ENCODE measurements at places on chromosomes 1 and 21.

GRCh38 chr1:207805841-207806421 is 54.1 kb downstream of the CD46 start:
- no peak for DNase-seq

DNA sequence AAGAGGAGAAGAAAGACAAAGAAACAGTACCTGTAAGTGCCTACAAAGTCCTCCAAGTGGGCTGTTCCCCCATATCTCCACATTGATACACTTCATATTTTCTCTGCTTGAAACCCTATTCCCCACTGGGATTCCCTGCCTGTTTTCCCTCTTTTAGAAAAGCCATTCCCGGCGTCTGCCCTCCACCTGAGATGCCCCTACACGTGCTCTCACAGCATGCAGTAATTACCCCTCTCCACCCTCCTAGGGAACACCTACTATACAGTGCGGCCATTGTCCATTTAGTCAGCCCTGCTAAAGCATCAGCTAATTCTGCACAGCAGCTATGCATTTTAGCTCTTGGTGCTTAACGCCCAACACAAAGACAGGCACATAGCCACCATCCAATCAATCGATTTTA is 135.7 kb upstream of the TIAM1 start:
- DNase-seq, result no peak

GRCh38 chr1:56329970-56330369 is 249.4 kb downstream of the PLPP3 start:
- no peak for DNase-seq

DNA sequence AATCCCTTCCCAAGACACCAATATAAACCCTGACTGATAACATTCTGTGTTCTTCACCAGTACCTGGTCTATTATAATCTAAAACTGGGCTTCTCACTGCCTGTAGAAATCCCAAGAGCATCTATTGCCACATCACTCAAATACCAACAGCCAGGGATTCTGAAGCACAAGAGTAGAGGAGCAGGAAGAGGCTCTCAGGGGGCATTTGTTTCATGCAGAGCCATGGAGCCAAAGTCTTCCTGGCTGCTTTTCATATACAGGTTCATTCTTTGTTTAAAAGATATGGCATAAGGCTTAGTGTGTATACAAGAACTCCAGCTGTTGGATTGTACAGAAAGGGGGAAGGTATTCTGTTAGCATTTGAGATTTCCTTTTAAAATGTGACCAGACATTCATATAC is 38.2 kb upstream of the USH2A start:
- no peak for DNase-seq

- no peak for DNase-seq
Observed at GRCh38 chr1:68570871-68571270, 74.0 kb upstream of the DEPDC1 start.

- no peak for DNase-seq
Observed at GRCh38 chr1:99647490-99647889, 1.6 kb downstream of the PALMD start.

DNA sequence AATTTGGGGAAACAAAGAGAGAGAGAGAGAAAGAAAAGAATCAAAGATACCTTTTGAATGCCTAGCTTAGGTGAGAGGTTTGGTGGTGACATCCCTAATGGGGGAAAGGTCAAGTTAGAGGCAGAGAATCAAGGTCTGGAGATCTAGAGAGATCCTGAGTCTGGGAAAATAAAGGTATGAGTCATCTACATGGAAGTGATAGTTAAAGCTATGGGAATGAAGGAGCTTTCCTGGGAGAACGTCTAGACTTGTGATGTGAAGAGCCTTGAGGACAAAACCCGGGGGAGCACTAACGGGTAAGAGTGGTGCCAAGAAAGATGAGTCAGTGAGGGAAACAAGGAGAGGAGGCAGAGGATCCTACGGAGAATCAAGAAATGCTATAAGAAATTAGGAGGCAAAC is 110.8 kb upstream of the RUNX1 start:
- DNase-seq, result no peak

DNA sequence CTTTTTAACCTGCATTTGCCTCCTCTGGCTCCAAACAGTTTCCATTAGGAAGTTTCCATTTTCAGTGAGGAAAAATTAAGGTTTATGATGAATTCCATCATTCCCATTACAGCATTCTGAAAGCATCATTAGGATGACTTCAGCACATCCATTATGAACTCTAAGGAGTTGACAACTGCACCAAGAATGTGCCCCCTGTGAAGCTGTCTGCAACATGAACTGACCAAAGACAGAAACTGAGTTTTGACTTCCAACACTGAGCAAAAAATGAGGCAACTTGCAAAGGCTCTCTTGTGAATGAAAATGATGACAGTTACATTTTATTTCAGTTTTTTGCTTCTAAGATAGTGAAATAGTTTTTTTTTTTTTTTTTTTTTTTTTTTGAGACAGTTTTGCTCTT is 18.3 kb upstream of the KCNE1 start:
- no peak for DNase-seq

- no peak for DNase-seq
Observed at GRCh38 chr1:222099746-222100145, 357.9 kb upstream of the DUSP10 start.

GRCh38 chr1:74641876-74642275 is 31.7 kb downstream of the ERICH3 start:
- no peak for DNase-seq

Data from iPS DF 19.7 (cell line).